Thymus (tissue), 14 donors: ENCODE measurements at places on chromosomes 1 and 21. TPM values are rescaled to one million over a fixed set of nuclear protein-coding genes. Genes with fewer than 3 reads are reported as not detected.
A peak's percentile ranks its signal among the peaks of the same experiment; 100 is the strongest.

The CRP gene
- 0.05 TPM for total RNA-seq

The RAB3B gene
- total RNA-seq: 0.24 TPM

The KIF26B gene
- 1.6 TPM for total RNA-seq

The AMPD1 gene
- total RNA-seq: 0.05 TPM

The EXO1 gene
- 19.6 TPM for total RNA-seq

The GPR3 gene
- total RNA-seq: 0.09 TPM

- H3K4me1 ChIP-seq: peaks cover 4% of the 10 kb centered on the region
- DNase-seq: no peak
- H3K36me3 ChIP-seq: no peaks in the 10 kb centered on the region
- H3K4me3 ChIP-seq: no peak overlapping the region
- H3K27ac ChIP-seq: no peak overlapping the region
Observed at GRCh38 chr1:10528066-10529014, 53.6 kb downstream of the PEX14 start.

DNA sequence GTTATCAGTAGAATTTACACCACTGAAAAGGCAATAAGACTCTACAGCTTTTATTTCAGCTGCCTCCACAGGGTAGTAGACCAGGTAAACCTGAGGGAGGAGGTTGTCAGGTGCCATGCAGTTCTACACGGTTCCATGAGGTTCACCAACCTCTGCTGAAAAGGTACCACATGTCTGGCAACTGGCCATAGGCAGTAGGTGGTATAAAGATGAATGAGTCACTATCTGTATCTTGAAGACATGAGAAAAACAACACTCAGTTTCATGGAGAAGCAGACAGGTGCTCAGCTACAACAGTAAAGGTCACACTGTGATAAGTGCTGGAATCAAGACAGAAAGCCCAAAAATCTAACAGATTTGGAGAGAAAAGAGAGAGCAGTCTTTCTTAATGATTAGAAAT, 145.4 kb downstream of the PTGER3 start:
- no peak for DNase-seq
- no peak overlapping the region for H3K4me3 ChIP-seq
- H3K27ac ChIP-seq: no peak overlapping the region

- no peak overlapping the region for H3K4me3 ChIP-seq
- no peaks in the 10 kb centered on the region for H3K4me1 ChIP-seq
- no peak overlapping the region for H3K27ac ChIP-seq
- no peak for DNase-seq
- H3K36me3 ChIP-seq: no peaks in the 10 kb centered on the region
Observed at GRCh38 chr1:168894397-168894903, 165.4 kb upstream of the DPT start.

DNA sequence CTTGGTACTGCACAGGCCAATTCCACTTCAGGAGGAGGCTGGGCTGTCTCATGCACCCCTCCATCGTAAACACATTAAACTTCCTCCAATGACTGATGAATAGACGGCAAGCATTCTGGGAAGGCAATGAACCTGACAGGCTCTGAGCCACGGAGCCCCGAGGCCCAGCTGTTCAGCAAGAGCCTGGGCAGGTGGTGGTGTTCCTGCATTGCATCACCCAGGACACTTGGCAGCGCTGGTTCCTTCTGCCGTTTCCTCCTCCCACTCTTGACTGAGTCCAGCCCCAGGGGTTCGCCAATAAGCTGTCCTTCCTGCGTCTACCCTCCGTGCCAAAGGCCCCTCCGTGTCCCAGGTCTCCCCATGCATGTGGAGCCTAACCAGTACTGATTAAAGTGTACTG, 109.8 kb downstream of the JAK1 start:
- no peak overlapping the region for H3K4me3 ChIP-seq
- DNase-seq: no peak

GRCh38 chr1:17304151-17304825, 3.7 kb upstream of the PADI4 start:
- no peak for DNase-seq
- H3K4me1 ChIP-seq: no peaks in the 10 kb centered on the region
- no peaks in the 10 kb centered on the region for H3K27me3 ChIP-seq

DNA sequence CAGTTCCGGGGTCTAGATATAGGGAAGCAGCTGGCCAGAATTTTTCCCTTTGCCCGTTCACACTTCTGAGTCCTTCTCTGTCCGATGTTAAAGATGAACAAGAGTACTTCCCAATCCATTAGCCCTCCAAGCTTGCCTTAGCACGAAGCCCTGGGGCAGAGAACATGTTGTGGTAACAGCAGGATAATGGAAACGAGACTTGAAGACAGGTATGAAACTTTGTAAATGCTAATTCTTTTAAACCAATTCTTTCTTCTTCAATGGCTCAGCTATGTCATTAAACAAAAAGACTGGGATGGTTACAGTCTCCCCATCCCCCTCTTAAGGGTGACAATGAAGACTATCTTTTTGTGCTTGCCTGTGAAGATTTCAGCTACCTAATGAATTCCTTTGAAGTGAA, 218.5 kb downstream of the PLA2G4A start:
- no peak overlapping the region for H3K4me3 ChIP-seq
- no peak for DNase-seq
- H3K4me1 ChIP-seq: no peaks in the 10 kb centered on the region
- H3K27me3 ChIP-seq: no peaks in the 10 kb centered on the region
- no peaks in the 10 kb centered on the region for H3K36me3 ChIP-seq

GRCh38 chr1:230548357-230548756, 93.9 kb upstream of the COG2 start:
- H3K27ac ChIP-seq: no peak overlapping the region
- no peaks in the 10 kb centered on the region for H3K4me1 ChIP-seq
- H3K27me3 ChIP-seq: no peaks in the 10 kb centered on the region
- no peak for DNase-seq
- no peak overlapping the region for H3K4me3 ChIP-seq

DNA sequence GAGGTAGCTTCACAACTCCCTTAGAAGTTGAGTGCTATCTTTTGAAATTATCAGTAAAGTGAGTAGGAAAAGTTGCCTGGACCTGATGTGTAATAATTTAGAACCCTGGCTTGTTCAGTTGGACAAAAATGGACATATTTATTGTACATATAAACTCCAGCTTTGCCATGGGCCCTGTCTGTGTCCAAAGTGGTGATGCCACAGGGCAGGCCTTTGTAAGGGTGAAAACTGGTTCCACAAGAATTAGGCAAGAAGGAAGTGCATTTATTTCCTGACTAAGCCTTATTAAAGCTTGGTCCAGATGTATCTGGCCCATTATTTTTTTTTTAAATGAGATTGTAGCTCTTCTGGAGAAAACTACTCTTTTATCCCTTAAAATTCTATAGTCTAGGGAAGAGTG, 47.9 kb downstream of the MACO1 start:
- no peak for DNase-seq
- no peaks in the 10 kb centered on the region for H3K27me3 ChIP-seq
- no peak overlapping the region for H3K27ac ChIP-seq
- peaks cover 13% of the 10 kb centered on the region for H3K4me1 ChIP-seq
- no peak overlapping the region for H3K4me3 ChIP-seq

DNA sequence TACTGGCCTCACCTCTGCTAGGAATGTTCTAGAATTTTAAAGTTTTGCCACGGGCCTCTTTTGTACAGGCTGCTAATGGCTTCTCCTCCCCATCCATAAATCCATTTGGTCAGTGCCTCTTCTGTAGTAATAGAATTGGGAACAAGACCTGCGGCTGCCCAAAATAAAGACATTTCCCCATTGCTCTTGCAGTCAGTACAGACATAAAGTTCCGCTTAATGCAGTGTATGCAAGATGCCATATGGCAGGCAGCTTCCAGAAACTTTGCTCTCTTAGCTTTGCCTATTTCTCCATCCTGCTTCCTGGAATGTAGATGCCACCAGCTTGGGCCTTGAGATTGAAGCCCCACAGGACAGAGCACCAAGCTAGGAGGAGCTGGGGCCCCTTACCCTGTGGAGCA, 3.7 kb upstream of the SLC2A5 start:
- H3K27me3 ChIP-seq: no peaks in the 10 kb centered on the region
- no peaks in the 10 kb centered on the region for H3K4me1 ChIP-seq
- no peak overlapping the region for H3K4me3 ChIP-seq
- H3K27ac ChIP-seq: no peak overlapping the region
- DNase-seq: no peak
- no peaks in the 10 kb centered on the region for H3K36me3 ChIP-seq

DNA sequence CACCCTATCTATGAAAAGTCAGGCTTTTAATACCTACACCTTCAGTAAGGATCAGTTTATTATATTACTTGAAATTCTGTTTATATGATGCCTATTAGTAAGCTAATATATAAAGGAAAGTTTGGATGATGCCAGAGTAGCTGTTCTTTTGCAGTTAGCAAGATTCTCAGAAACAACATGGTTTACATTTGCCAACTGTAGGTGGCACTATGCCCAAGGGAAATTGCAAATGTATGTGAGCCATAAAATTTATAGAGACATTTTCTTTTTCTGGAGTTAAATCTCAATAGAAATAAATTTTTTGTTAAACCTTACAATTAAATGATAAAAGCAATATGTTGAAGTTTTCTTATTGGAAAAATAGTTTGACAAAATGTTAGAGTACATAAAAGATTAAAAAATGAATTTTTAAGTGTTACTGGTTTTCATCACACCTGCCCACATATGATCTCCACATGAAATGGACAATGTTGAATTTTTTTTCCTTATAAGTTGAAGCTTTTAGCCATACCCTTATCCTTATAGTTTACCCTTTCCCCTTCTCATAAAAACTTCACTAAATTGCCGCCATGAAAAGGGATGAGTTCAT, 32.1 kb upstream of the EPHX4 start:
- no peak overlapping the region for H3K27ac ChIP-seq
- no peak overlapping the region for H3K4me3 ChIP-seq
- DNase-seq: peak; percentile 50
- no peaks in the 10 kb centered on the region for H3K27me3 ChIP-seq

DNA sequence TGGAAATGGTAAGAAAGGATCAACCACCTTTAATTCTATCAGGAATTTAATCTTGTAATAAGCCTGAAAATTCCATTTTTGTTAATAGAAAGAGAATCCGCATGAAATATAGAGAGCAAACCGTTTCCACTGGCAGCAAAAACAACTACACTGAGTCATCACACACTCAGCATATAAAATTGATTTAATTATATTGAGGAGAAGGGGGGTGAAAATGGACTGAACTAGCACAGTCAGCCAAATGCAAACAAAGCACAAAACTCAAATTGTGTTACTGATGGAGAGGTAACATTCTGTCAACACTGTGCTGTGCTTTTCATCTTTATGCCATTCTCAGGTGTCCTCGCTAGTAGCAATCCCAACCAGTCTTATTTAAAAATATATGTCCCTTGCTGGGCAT, 1583.9 kb downstream of the MRPL39 start:
- no peak overlapping the region for H3K27ac ChIP-seq
- no peaks in the 10 kb centered on the region for H3K36me3 ChIP-seq

DNA sequence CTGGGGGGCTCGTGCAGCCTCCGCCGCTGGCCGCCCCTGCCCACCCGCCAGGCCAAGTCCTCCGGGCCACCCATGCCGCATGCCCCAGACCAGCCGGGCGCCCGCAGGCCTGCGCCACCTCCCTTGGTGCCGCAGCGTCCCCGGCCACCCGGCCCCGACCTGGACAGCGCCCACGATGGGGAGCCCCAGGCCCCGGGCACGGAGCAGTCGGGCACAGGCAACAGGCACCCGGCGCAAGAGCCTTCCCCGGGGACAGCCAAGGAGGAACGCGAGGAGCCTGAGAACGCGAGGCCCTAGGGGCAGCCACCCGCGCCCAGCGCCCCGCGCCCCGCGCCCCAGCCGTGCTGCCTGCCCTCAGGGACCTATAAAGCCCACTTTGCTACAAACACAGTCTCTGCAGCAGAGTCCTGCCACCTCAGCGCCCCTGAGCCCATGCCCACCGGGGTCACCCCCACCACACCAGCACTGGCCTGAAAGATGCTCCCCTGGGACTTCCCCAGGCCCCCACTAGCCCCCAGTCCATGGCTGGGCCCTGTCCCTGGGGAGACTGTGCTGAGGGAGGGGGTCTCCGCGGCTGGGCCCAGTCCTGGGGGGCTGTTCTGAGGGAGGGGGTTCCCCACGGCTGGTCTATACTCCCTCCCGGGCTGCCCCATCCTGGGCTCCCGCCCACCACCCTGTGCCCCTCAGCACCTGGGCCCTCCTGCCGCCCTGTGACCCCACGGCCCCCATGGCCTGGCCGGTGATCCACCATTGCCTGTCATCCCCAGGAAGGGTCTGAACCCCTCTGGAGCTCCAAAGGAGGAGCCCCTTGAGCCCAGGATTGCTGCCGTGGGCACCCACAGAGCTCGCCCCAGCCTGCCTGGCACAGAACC, 8.6 kb downstream of the TNFRSF18 start:
- H3K4me3 ChIP-seq: no peak overlapping the region
- H3K27ac ChIP-seq: no peak overlapping the region
- peaks cover 3% of the 10 kb centered on the region for H3K4me1 ChIP-seq

DNA sequence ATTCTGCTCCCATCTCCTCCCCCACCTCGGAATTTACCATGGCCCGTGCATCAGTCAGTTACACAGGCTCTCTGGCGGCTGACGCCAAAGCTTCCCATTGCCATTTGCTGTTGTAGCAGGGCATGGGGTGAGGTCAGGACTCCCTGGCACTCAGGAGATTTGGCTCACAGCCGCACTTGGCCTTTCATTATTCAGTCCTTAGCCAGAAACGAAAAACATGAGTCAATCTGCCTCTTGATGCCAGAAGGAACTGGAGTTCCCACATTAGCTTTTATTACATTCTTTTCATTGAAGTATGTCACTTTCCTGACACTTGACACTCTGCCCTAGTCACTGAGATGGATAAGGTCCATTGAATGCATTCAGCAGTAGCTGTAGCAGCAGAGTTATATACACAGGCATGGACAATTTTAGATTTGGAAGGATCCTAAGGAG, 260.6 kb downstream of the CACNA1E start:
- no peak overlapping the region for H3K27ac ChIP-seq
- H3K4me1 ChIP-seq: no peaks in the 10 kb centered on the region
- H3K36me3 ChIP-seq: no peaks in the 10 kb centered on the region
- no peak for DNase-seq
- H3K4me3 ChIP-seq: no peak overlapping the region

- no peaks in the 10 kb centered on the region for H3K36me3 ChIP-seq
- H3K4me3 ChIP-seq: no peak overlapping the region
- H3K27ac ChIP-seq: no peak overlapping the region
- no peaks in the 10 kb centered on the region for H3K4me1 ChIP-seq
- no peak for DNase-seq
Observed at GRCh38 chr1:231665101-231665500, 38.5 kb downstream of the DISC1 start.

- H3K27ac ChIP-seq: no peak overlapping the region
- no peaks in the 10 kb centered on the region for H3K27me3 ChIP-seq
- peaks cover 24% of the 10 kb centered on the region for H3K36me3 ChIP-seq
- no peak overlapping the region for H3K4me3 ChIP-seq
- DNase-seq: no peak
- peaks cover 4% of the 10 kb centered on the region for H3K4me1 ChIP-seq
Observed at GRCh38 chr1:207798847-207799246, 47.0 kb downstream of the CD46 start.
